ENCODE measurements at places on chromosomes 12 and 14.

DNA sequence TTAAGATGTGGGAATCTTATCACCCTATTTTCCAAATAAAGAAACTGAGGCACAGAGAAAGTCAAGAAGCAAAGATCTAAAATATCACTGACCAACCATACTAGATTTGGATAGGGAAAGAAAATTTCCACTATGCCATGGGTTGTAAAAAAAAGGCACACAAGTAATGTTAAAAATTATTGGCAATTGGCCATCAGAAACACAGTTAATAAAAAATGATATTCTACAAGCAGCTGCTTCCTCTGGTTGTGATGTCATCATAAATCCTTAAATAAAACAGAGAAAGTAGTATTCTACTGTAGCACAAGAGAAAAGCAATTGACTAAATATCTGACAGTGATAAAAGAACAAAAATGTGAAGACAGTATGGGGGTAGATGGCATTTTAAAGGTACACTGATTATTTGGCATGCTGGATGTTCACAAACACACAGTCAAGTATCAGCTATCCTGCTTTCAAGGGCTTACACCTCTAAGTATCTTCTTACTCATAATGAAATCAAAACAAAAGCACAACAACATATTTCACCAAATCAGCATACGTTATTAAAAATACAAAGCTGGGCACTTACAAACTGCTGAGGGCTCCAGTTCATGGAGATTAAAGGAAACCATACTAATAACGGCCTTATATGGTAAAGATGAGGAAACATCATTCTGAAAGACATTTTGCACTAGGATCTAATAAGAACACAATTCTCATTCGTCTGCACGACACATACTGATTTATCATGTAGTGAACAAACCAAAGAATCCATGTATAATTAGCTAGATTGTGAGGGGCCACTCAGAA lies 45.7 kb downstream of the CORO1C start:
- H3K4me3 ChIP-seq, result no peak overlapping the region
- no peaks in the 10 kb centered on the region for H3K27me3 ChIP-seq
- no peak for DNase-seq
- H3K27ac ChIP-seq, result no peak overlapping the region

GRCh38 chr12:14576896-14577295 lies 9.2 kb upstream of the PLBD1 start:
- H3K27ac ChIP-seq, result no peak overlapping the region
- no peak overlapping the region for H3K4me3 ChIP-seq
- no peaks in the 10 kb centered on the region for H3K36me3 ChIP-seq

GRCh38 chr12:106753526-106753925 lies 21.0 kb upstream of the RIC8B start:
- no peak overlapping the region for H3K4me3 ChIP-seq
- no peaks in the 10 kb centered on the region for H3K27me3 ChIP-seq
- no peaks in the 10 kb centered on the region for H3K4me1 ChIP-seq
- H3K36me3 ChIP-seq, result no peaks in the 10 kb centered on the region

DNA sequence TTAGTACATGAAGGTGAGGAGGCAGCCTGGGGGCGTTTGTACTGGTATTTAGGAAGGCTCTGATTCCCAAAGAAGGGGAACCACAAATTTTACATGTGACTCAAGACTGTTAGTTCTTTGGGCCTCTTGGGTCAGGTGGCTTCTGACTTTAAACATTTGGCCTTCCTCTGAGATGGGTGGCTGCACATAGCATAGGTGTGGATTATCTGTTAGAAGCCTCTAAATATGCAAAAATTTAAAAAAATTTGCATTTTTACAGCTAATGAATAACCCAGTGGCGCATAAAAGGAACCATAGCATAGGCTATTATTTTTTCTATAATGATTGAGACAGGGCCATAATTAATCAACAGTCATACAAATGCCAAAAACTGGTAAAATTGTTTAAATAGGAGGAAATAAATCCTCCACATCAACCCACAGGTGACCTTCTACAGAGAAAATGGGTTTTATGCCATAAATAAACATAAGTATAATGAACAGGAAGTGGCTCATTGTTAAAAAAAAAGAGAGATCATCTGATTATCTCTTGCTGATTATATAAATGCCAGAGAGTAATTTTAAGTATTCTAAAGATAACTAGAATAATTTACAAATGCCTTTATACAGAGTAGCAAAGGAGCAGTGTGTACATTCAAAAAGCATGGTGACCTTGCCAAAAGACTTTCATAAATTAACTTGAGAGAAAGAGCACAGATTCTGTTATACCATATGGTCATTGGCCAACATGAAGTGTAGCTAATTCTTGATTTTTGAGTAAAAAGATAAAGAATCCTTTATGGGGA lies 284.2 kb upstream of the ATP2B1 start:
- no peaks in the 10 kb centered on the region for H3K27me3 ChIP-seq
- no peak overlapping the region for H3K4me3 ChIP-seq
- H3K27ac ChIP-seq, result no peak overlapping the region
- no peaks in the 10 kb centered on the region for H3K36me3 ChIP-seq
- no peaks in the 10 kb centered on the region for H3K4me1 ChIP-seq
- no peak for DNase-seq

GRCh38 chr14:99838639-99839134 lies 45.5 kb downstream of the EML1 start:
- H3K27me3 ChIP-seq, result no peaks in the 10 kb centered on the region
- no peak overlapping the region for H3K4me3 ChIP-seq
- no peaks in the 10 kb centered on the region for H3K36me3 ChIP-seq
- DNase-seq, result peak; percentile 57
- no peak overlapping the region for H3K27ac ChIP-seq
- H3K4me1 ChIP-seq, result no peaks in the 10 kb centered on the region

- no peaks in the 10 kb centered on the region for H3K36me3 ChIP-seq
- peak overlapping the region; percentile 82 for H3K27ac ChIP-seq
- H3K4me1 ChIP-seq, result peaks cover 21% of the 10 kb centered on the region
- H3K27me3 ChIP-seq, result no peaks in the 10 kb centered on the region
- DNase-seq, result peak; percentile 71
Observed at GRCh38 chr14:20682435-20683124, 1.8 kb upstream of the RNASE4 start.

- H3K4me3 ChIP-seq, result no peak overlapping the region
- no peaks in the 10 kb centered on the region for H3K36me3 ChIP-seq
- no peaks in the 10 kb centered on the region for H3K27me3 ChIP-seq
- H3K4me1 ChIP-seq, result peaks cover 15% of the 10 kb centered on the region
Observed at GRCh38 chr14:92986254-92987147, 63.6 kb downstream of the CHGA start.

GRCh38 chr12:99745895-99746294 lies 98.3 kb downstream of the GARIN6 start:
- H3K27me3 ChIP-seq, result no peaks in the 10 kb centered on the region
- no peak overlapping the region for H3K27ac ChIP-seq
- no peaks in the 10 kb centered on the region for H3K4me1 ChIP-seq

GRCh38 chr14:93375673-93376156 lies 28.7 kb downstream of the COX8C start:
- no peak overlapping the region for H3K27ac ChIP-seq
- DNase-seq, result no peak
- peaks cover 77% of the 10 kb centered on the region for H3K27me3 ChIP-seq
